ENCODE measurements at places on chromosomes 3 and 15.
A peak's percentile ranks its signal among the peaks of the same experiment; 100 is the strongest.

DNA sequence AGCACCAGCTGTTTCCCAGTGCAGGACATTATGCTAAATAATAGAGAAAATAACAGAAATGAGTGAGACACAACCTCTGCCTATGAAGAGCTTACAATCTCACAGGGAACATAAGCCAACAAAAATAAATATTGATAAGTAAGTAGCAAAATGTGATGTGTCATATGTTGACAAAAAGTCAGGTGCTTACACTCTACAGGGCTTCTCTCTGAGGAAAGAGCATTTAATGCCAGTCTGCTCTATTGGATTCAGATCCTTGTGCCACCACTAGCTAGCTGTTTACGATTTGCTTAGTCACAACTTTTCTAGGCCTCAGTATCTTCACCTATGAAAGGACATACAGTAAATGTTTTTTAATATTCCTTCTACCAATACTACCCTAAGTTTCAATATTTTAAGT, 500.9 kb upstream of the NAALADL2 start:
- no peak for DNase-seq

- no peak for DNase-seq
Observed at GRCh38 chr3:156782921-156783320, 43.2 kb upstream of the LEKR1 start.

- no peak for DNase-seq
Observed at GRCh38 chr3:115428841-115429240, 194.5 kb upstream of the GAP43 start.

- DNase-seq = peak; percentile 27
Observed at GRCh38 chr3:102471001-102471400, 36.2 kb downstream of the ZPLD1 start.

- DNase-seq = no peak
Observed at GRCh38 chr3:71429597-71429988, 153.9 kb downstream of the FOXP1 start.

DNA sequence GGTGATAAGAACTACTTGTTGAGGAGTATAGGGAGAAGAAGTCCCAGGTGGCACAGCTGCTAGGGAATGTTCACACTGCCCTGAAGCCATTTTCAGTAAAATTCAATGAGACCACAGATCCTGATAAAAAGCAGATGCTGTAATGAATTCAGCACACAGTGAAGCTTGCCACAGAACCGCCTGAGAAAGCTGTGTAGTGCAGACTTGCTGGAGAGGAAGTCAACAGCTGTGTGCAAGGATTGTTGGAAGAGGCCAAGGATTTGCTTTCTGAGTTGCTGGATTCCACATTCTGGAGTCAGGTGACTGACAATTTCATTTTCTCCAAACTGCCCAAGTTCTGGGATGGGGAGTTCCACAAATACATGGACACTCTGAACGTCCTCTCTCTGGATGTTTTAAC, 70.9 kb downstream of the ANP32A start:
- no peak for DNase-seq

- no peak for DNase-seq
Observed at GRCh38 chr3:182479419-182480336, 313.6 kb upstream of the ATP11B start.

DNA sequence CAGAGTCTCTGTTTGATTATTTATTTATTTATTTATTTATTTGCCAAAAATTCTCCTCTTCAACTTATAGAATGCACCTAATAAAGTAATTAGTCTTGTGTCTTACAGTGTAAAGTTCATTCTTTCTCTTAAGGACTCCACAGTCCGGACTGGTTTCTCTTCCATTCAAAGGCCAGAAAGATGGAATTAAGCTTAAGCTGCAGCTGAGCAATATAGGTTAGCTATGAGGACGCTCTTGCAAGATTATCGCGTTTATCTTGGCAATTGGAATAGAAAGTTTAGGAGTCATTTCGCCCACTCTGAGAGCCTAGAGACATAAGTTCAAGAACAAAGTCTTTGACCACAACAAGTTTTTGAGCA, 15.0 kb downstream of the TAGLN3 start:
- no peak for DNase-seq

- no peak for DNase-seq
Observed at GRCh38 chr3:186105543-186105942, 3.3 kb downstream of the ETV5 start.

DNA sequence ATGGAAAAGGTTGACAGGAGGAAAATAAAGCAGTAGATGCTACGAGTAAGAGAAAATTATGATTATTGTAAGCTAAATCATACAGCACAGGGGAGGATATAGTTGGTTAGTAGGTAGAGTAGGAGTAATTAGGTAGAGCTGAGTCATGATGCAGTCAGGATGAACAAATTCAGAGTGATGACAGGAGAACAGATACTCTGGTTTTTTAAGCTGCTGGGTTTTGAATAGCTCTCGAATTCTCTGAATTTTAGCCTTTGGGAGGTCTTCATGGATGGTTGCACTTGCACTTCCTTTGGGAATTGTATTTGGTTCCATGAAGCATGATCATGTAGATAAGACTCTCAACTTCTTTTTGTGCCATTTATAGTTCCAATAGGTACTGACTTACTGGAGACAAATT, 96.2 kb downstream of the ECT2 start:
- DNase-seq = no peak

GRCh38 chr3:145159640-145160039, 1001.3 kb downstream of the PLOD2 start:
- no peak for DNase-seq

- no peak for DNase-seq
Observed at GRCh38 chr15:53367740-53368139, 391.7 kb downstream of the WDR72 start.

- DNase-seq = no peak
Observed at GRCh38 chr15:99210334-99210733, 39.0 kb downstream of the TTC23 start.

GRCh38 chr3:126119008-126119675, 35.2 kb upstream of the SLC41A3 start:
- DNase-seq = no peak

DNA sequence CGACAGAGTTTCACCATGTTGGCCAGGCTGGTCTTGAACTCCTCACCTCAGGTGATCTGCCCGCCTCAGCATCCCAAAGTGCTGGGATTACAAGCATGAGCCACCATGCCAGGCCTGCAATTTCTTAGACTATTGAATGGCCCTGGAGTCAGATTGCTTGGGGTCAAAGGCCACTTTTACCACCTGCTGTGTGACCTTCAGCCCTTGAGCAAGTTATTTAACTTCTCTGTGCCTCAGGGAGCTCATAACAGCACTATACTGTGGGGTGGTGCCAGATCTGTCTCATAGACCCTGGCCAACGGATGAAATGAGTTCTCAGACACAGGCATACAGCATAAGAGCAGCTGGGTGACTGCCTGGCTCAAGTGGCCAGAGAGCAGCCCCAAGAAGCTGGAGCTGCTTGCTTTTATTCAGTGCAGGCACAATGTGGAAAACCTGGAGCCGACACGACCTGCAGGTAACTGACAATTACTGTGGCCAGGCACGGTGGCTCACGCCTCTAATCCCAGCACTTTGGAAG, 44.9 kb upstream of the FURIN start:
- DNase-seq = no peak

GRCh38 chr15:78671626-78672211, 30.7 kb upstream of the CHRNB4 start:
- DNase-seq = peak; percentile 85

DNA sequence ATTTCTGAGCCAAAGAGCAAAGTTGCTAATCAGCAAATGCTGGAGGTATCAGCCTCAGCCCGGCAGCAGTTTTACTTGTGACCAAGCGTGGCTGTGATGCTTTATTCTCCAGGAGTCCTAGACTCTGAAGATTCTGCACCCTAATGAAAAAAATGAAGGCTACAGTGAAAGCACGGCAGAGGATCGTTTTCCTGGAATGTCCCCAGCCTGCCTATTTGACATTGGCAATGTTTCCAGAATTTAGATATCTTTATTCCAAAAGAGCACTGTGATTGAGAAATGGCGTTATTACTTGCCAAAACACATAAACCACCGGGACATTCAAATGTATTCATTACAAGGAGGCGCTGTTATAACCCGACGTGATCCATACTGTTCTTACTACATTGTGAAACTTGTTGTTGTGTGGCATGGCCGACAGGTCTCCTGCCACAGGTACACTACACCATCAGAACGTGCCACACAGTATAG, 263.8 kb downstream of the SLCO3A1 start:
- no peak for DNase-seq

DNA sequence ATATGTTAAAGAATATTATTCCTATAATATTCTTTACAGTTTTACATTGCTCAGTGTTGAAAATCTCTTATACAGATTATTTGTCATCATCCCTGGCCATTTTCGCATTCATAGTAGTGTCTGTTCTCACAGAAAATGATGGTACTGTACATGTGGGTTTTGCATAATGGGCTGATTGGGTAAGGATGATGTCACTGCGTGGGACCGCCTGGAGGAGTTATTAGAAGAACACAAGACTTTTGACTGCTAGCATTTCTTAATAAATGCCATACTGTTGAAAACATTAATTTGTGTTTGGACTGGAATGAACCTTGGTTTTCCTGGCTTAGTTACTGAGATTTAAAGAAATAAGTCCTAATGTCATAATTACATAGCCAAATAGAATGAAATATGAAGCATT, 20.3 kb downstream of the LRCH3 start:
- no peak for DNase-seq

GRCh38 chr3:102230057-102230456, 204.8 kb upstream of the ZPLD1 start:
- no peak for DNase-seq

Measured in glutamatergic neuron (in vitro differentiated cells).